ENCODE measurements at places on chromosomes 2 and 18.

DNA sequence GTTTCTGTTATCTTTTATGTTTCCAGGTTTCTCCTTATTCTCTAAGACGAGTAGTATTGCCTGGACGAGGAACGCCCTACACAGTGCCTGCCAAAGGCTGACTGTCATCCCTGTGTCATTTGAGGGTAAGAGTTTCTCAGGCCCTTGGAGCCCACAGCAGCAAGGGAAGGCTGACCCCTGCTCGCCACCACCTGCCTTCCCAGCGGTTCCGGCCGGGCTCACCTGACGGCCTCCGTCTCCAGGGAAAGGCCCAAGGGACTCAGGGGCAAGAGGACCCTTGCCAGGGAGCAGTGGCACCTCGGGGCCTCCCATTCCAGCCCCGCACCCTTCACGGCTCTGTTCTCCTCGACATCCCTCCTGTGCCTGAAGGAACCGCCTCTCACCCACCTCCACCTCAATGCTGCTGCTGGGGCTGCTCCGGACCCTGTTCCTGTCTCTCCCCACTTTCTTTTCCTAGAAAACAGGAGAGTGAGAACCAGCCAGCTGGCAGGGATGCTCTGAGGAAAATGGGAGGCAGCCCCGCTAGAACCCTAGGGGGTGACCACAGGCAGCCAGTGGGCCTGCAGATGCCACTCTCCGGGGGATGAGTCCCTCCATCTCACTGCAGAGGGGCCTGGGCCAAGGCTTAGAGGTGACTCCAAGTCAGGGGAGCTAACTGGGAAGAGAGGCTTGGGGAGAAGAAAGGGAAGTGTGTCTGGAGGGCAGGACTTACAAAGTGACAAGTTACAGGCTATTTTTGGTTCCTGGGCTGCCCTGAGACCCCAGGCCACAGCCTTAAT is 1.9 kb downstream of the LIMS2 start:
- DNase-seq = no peak

- peak; percentile 41 for DNase-seq
Measured at GRCh38 chr2:12556762-12557161, 160.0 kb upstream of the TRIB2 start.

DNA sequence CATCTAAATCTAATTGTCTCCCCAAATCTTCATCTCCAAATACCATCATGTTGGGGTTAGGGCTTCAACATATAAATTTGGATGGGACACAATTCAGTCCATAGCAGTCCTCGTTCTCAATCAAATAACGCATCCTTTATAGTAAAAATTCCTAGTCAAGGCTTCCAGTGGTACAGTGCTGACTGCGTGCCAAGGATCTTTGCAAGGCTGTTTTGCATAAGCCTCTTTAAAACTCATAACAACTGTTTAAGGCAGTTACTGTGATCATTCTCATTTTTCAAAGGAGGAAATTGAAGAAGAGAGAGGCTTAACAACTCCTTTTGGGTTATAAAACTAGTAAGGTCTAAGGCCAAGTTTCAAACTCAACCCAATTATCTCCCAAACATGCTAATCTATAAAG is 666.9 kb downstream of the NYAP2 start:
- DNase-seq = no peak

DNA sequence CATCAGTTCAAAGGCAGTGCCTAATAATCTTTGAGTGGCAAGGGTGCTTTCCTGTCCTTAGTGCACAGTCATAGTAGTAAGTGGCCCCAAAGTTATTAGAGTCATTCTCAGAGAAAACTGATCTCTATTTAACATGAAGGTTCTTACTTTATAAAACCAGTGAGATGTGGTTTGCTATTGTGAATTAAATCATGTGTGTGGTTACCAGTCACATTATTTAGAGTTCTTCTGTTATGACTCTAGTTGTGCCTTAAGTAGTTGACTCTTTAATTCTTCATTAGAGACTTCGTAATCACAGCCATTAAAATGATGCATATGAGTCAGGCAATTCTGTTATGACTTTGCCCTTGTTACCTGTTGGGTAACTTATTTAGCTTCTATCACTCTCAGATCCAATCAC is 1392.9 kb upstream of the ACVR2A start:
- no peak for DNase-seq

DNA sequence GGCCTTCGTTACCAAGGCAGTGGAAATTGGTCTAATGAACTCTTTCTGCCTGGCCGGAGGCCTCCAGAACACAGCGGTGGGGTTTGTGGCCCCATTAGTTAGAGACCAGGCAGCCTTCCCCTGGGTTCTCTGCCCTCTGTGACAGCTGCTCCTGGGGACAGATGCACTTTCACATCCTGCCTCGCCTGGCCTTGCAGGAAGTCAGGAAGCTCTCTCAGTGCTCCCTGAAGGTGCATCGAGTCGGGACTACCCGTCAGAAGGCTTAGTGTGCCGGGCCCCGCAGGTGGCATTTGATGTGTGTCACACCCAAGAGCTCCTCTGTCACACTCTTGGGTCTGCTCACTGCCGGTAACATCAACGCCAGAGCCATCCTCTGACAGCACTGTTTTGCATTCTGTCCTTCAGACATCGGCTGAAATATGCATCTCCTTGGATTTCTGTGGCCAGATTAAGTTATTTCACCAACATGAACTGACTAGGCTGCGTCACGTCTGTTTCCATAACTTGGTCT is 158.3 kb downstream of the LDLRAD4 start:
- DNase-seq = peak; percentile 77

Data from CD4-positive, alpha-beta T cell treated with Interleukin-4 for 4 hours (primary cell).